ENCODE measurements at places on chromosomes 6 and 20.

DNA sequence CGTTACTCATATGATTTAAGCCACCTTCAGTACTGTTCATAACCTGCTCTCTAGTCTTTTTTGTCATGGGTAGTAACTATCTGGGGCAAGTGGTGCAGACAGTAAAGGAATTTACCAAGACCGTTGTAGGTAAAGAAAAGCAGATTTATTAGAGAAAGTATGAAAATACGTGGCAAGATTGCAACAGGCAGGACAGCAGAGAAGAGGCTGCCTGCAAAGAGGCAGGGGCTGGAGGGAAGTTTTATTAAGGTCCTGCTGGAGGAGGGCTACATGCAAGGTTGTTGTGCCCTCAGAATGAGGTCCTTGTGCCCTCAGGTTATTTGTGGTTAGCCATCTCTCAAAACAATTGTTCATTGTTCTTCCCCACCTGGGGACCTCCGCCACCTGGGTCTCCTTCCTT, 444.3 kb downstream of the BCKDHB start:
- no peak for DNase-seq

- no peak for DNase-seq
Measured at GRCh38 chr6:119284861-119285521, 64.6 kb downstream of the MAN1A1 start.

- no peak for DNase-seq
Measured at GRCh38 chr6:132934496-132934895, 120.1 kb downstream of the RPS12 start.

- DNase-seq: no peak
Measured at GRCh38 chr6:149696901-149697300, 21.0 kb downstream of the LATS1 start.

DNA sequence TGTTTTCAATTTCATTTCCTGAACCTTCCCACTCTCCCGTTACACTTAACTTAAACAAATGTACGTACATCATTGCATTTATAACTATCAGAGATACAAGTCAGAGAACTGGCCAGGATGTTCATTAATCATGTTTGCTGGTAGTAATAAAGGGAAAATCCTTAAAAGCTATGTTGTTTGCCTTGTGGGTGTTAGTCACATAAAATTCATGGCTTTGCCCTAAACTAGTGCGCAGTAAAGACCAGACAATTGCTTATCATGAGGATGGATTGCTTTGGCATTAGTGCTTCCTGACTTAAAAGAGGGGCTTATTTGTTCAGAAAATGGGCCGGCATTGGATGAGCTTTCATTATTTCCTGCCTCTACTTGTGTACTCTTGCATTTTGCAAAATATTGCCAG, 1037.3 kb upstream of the FLRT3 start:
- DNase-seq: no peak

DNA sequence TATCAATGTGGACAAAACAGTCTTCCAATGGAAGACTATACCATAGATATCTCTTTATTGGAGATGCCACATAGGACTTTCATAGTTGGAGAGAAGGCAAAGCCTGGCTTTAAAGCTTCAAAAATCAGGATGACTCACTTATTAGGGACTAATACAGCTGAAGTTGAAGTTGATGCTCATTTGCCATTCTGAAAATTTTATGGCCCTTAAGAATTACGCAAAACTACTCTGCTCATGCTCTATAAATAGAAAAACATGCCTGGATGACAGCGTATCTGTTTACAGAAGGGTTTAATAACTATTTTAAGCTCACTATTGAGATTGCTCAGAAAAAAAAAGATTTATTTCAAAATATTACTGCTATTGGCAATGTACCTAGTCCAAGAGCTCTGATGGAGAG, 155.5 kb upstream of the DST start:
- no peak for DNase-seq

- DNase-seq: no peak
Measured at GRCh38 chr6:154428897-154429296, 72.3 kb upstream of the IPCEF1 start.

GRCh38 chr6:34568341-34569201, 12.4 kb upstream of the SPDEF start:
- no peak for DNase-seq

GRCh38 chr6:25956226-25956625, 6.4 kb upstream of the TRIM38 start:
- DNase-seq: no peak

DNA sequence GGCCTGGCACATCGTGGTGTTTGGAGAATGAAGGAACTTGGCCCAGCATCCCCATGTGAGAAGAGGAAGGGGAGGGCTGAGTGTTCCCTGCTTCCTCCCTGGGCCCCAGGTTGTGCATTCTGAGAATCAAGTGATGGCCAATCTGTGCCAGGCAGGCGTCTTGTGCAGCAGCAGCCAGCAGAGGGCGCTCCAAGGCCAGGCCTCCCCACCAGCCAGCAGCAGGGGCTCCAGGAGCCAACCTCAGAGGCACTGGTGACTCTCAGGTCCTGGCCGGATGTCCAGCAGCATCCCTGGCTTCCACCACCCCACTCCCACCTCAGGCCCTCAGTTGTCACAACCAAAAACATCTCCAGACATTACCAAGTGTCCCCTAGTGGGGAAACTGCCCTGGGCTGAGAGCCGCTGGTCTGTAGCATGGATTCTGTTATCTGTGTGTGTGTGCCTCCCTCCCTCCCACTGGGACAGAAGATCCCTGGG, 192.0 kb downstream of the PREX1 start:
- peak; percentile 75 for DNase-seq

DNA sequence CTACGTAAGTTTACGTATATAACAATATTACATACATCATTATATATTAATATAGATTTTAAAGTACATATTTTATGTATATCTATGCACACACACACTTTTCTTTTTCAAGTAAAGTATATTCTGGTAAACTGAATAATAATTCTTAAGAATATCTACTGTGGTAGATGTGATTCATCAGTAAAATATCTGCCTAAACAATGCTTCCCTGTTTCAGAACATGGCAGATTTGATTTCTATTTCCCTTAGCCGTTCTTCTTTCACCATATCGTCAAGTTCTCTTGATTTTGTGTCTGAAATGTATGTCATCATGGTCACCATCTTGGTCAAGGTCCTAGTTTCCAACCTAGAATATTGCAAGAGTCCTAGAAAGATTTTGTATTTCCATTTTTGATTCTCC, 195.6 kb downstream of the HDGFL1 start:
- DNase-seq: no peak

GRCh38 chr6:165872311-165872710, 209.3 kb upstream of the PDE10A start:
- no peak for DNase-seq

- DNase-seq: no peak
Measured at GRCh38 chr6:72321788-72322187, 300.1 kb upstream of the KCNQ5 start.

GRCh38 chr6:144211160-144211559, 60.8 kb downstream of the STX11 start:
- no peak for DNase-seq

DNA sequence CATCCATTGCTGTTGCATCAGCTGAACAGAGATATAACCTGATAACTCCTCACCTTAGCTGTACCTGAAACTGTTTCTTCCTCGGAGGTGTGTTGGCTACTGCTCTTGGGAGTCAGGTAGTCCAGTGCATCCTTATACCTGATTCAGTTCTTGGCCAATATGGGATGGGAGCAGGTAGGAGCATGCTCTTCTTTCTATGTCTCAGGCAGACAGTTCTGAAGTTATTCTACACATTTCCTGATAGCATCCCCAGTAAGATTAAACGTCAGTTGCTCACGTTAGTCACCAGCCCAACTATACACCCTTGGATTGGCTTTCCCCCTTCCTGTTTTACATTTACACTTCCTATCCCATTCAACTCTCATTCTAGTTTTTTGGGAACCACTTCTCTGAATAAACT, 244.3 kb upstream of the FLRT3 start:
- DNase-seq: no peak

DNA sequence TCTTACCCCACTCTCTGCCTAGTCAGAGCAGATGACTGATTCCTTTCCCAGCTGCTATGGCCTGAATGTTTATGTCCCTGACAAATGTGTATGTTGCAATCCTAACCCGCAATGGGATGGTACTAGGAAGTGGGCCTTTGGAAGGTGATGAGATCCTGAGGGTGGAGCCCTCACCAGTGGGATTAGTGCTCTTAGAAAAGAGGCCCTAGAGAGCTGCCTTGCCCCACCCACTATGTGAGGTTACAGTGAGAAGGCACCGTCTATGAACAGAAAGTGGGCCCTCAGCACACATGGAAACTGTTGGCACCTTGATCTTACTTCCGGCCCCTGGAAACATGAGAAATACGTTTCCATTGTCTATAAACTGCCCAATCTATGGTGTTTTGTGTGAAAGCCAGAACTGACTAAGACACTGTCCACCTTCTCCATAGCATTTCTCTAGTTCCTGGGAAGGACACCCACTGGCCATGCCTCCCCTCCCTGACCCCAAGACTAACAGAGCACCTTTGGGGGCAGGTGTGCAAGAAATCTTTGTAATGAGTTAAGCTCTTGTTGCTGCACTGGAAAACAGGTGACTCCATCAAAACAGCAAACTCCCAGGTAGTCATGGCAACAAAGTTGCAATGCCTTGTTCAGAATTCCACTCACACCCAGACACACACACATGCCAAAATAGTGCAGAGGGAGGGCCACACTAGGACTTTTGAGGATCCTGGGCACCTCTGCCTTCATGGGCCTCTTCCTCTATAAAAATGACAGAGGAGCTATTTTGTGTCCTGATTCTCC, 16.2 kb downstream of the GABRR2 start:
- no peak for DNase-seq

GRCh38 chr6:110095935-110096334, 83.5 kb downstream of the WASF1 start:
- no peak for DNase-seq

- DNase-seq: no peak
Measured at GRCh38 chr6:56434606-56435005, 187.2 kb upstream of the COL21A1 start.

DNA sequence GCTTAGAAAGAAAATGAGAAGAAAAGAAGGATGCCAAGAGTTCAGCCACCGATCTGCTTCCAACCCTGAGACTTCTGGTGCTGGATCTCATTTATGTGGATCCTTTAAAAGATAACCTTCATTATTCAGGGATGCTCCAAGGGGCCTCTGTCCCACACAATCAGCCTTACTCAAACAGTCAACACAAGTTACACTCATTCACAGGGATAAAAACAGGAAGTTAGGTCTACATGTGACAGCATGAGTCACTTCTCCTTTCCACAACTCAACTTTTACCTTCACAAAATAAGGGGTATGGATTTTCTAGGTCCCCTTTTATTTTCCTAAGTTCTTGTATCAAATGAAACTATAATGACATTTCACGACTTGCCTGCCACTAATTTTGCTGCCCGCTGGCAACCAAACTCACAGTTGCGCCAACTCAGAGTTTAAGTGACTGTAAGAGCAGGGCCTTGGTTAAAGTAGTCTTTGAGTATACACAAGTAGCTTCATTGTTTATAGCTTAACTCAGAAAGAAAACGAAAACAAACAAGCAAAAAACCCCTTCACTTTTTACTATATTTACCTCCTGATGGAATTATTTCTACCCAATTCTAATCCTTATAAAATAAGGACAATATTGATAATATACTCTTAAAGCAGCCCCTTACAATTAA, 278.8 kb upstream of the RUNX2 start:
- DNase-seq: peak; percentile 58

GRCh38 chr20:52434041-52434425, 242.5 kb upstream of the ZFP64 start:
- DNase-seq: no peak

GRCh38 chr20:44730441-44730840, 15.2 kb upstream of the KCNK15 start:
- no peak for DNase-seq

GRCh38 chr20:53255102-53255710, 283.0 kb downstream of the TSHZ2 start:
- no peak for DNase-seq

- no peak for DNase-seq
Measured at GRCh38 chr6:43517505-43518357, 842 bp downstream of the POLR1C start.

- DNase-seq: no peak
Measured at GRCh38 chr6:128024969-128025368, 124.1 kb upstream of the THEMIS start.

DNA sequence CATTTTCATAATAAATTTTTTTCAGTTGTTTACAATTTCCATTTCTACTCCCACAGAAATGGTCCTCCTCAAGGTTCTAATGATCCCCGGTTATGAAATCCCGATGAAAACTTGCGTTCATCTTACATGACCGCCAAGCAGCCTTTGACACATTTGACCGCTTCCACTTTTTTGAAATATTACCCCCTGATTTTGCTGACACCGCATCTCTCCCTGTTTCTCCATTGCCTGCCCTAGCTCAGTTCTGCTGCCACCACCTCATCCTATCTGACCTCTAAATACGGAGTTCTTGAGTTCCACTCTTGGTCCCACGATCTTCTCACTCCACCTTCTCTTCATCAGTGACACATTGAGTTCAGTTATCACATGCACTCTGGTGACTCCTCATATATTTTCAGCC, 74.1 kb downstream of the SLC35B3 start:
- DNase-seq: no peak

DNA sequence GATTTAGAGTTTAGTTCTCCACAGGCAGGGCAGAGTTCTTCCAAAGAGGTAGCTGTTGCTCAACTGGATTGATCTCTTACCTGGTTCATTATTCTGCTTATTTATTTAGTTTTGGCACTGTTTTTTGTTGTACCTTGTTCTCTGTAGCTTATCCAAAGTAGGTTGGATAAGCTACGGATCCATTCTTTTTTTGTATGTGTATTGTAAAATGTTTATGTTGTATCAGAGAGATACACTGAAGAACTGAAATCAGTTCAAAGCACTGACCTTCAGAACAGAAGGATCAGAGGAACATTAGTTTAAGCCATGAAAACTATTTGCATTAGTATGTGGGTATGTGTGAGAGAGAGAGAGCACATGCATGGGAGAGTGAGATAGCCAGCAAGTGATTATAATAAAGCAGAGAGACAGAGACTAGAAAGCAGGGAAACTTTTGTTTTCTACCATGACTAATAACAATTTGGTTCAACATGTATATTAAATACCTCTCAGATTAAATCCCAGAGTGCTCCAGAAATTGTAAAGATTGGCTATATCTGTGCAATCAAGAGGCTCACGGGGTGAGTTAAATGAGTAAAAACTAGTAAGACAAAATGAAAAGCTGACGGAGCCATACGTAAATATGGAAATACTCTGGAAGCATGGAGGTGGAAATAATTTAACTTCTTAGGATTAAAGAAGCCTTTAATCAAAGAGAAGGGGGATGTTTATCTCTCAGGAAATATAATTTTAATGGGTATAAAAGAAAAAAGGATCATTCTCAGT, 40.2 kb downstream of the ITCH start:
- DNase-seq: no peak

- DNase-seq: no peak
Measured at GRCh38 chr20:64096535-64096934, 10.8 kb downstream of the NPBWR2 start.

- DNase-seq: peak; percentile 85
Measured at GRCh38 chr20:57212534-57213276, 53.7 kb downstream of the BMP7 start.

DNA sequence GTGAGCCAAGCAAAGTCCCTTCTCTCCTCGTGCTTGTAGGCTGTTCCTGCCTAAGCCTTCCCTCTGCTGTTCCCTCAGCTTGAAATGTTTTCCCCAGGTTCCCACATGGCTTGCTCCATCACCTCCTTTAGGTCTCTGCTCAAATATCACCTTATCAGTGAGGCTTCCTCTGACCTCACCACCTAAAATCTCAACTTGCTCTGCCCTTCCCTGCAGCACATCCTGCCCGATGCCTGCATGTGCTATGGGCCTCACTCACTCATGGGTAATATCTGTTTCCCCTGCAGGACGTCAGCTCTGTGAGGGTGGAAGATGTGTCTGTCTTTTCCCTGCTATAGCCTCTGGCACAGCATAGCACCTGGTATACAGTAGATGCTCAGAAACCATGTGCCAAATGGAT, 29.9 kb upstream of the FKBP1A start:
- DNase-seq: no peak
